CD4-positive, alpha-beta T cell treated with Interleukin-17A for 4 hours (primary cell): ENCODE measurements at places on chromosomes 12 and 14.

DNA sequence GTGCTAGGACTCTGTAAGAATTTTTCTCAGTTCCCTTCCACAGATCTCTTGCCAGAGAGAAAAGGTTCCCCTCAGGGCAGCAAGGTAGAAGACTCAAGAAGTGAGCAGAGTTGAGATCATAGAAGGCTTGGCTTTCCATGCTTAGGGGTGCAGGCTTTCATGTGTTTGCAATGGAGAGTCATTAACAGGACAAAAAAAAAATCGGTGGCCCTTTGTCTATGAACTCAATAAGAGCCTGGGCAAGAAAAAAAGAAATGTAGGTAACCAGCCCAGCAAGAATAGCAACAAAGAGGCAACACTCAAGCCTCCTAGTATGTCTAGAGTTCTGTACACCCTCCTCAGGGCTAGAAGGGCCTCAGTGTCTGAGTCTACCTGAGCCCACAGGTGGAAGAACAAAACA lies 23.4 kb upstream of the LRP6 start:
- DNase-seq = no peak

DNA sequence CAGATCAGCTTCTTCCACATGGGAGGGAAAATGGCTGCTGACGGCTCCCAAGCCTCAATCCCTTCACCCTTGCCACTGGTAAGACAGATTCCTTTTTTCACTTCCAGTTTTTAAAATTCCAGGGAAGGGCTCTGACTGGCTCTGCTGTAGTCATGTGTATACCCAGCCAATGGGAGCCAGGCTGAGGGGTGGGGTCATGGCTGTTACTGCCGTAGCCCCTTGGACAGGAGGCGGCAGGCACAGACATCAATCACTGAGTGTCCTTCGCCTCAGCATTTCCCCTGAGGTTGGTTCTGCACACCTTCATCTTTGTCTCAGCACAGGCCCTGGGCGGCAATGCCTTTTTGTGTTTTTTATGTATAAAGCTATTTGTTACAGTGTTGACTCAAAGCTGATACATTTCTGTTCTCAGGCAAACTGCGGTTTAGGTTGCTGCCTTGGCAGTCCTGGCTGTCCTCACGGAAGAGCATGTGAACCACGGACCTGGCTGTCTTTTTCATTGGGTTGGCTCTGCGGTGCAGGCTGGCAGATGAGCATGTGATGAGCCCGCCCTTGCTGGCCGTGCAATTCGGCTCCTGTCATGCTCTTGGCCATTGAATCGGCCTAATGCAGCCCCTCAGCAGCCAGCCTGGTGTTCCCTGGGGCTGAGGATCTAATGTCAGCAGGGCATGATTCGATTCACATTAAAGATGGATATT lies 74.3 kb downstream of the PPM1A start:
- no peak for DNase-seq

- no peak for DNase-seq
Measured at GRCh38 chr12:123889848-123890535, 82.6 kb downstream of the CCDC92 start.

DNA sequence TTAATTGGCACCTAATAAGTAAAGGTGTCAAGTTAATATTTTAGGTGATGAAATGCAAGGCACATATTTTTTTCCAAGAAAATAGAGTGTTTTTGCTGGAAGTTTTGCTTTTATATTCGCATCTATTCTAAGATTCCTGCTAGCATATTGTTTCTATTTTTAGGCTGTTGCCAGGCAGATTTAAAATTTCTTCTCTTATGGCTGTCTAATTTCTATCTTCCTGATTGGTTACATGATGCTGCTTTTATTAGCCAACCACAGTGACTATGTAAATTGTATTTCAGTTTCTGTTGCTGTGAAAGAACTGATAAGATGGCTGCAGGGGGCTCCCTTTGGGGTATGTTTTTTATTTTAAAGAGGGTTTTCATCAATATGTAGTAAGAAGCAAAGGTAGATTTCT lies 42.7 kb downstream of the ATF7IP start:
- DNase-seq = no peak

- no peak for DNase-seq
Measured at GRCh38 chr14:47346849-47347248, 328.6 kb downstream of the MDGA2 start.

DNA sequence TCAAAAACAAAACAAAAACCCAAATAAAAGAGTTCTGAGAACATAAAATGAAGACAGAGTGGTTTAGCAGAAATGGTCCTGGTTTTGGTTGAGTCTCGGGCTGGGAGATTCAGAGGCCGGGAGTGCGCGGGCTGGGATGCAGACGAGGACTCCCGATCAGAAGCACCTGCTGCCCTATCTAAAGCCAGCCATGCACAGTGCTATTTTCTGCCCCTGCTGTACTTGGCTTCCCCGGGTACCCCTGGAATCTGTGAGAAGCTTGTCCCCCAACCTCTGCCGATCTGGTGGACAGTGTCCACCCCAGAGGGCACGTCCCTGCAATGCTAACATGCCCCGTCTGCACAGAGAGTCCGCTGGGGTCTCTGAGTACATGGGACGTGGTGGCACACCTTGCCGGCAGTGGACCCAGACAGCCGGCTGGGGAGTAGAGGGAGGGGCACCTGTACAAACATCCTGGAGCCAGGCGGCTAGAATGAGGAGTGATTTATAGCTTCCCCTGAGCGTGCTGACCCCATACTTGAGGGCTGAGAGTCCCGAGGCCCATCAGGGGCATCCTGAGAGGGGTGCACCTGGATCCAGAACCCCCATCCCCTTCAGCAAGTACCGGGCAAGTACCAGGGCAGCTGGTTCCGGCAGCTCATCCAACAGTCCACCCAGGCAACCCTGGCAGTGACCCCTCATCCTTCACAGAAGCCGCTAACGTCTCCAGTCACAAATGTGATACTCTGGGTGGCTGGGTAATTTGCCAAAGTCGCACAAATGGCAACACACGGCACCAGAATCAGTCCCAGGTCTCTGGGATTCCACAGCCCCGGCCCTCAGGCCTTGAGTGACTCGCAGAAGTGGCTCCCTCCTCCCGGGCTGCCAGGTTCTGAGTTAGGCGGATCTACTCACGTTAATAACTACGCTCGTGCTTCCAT lies 37.1 kb downstream of the CHGA start:
- DNase-seq = no peak

DNA sequence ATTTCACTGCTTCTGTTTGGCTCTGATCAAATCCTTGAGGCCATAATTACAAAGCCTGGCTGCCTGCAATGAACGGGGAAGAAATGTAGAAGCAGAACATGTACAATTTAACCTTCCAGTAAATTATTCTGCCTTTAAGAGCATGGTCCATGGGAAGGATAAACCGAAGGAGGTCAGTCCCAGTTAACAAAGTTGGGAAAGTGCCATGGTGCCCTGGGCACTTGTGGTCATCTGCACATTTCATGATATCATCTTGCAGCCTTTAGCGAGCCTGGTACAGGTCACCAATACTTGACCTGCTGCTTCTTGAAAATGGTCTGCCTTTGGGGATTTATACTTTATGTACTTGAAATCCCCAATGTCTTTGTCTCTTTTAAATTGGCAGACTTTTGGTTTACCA lies 175.9 kb upstream of the KITLG start:
- DNase-seq = no peak

GRCh38 chr12:89662623-89663022 lies 46.0 kb downstream of the ATP2B1 start:
- no peak for DNase-seq

GRCh38 chr12:109868182-109869051 lies 11.9 kb downstream of the GLTP start:
- DNase-seq = no peak

- no peak for DNase-seq
Measured at GRCh38 chr14:32950584-32950983, 11.9 kb downstream of the NPAS3 start.

DNA sequence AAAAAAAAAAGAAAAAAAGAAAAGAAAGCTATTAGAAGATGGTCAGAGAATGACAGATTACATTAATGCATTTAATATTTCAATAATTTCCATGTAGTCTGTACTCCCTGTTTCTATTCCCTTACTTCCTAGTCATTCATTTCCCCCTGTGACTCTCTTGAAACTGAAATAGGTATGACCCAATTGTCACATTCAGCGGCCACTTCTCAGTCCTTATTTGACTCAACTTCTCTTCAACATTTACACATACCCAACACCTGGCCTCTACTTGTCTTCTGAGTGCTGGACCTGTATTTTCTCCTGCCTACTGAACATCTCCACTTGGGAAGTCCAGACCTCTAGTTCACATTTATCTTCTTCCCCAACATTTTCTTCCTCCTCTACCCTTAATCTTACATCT lies 7.2 kb downstream of the EEA1 start:
- DNase-seq = no peak

DNA sequence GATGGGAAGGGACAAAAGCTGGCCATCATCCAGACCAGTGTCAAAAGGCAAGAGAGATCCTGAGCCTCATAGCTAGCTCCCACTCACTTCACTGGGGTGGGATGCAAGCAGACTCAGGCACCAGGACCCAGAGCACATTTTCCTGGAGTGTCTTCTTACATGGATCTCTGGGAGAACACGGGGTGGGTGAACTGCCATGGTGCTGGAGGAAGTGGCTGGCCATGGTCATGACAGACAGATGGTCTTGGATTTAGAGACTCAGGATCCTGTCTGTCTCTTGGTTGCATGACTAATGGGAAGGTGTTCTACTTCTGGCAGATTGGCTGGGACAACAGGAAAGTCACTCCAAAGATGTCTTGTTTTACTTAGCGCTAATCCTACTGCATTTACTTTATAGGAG lies 311.5 kb downstream of the ATP23 start:
- no peak for DNase-seq

DNA sequence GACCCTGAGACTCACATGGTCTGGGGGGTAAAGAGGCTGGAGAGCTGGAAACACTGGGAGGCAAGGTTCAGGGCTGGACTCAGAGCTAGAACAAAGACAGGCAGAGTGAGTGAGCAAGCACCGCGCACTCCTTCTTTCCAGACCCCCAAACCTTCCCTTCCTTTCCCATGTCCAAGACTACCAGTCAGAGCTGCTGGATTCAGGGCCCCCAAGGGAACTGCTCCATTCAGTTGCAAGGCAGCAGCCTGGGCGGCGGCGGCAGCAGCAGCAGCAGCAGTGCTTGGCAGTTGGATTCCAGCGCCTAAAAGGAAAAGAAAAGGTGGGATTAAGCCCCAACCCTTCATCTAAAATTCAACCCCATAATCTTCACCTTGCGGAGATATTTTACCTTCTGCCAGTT lies 17.1 kb downstream of the RBM23 start:
- DNase-seq = no peak

GRCh38 chr14:59376686-59377085 lies 88.5 kb downstream of the GPR135 start:
- no peak for DNase-seq
